Activated CD8-positive, alpha-beta memory T cell treated with anti-CD3 and anti-CD28 coated beads, Interleukin-2, amount 10 ng/mL, durations not matched to agents 7 days and 5 days (primary cell): ENCODE measurements at places on chromosomes 12 and 14. TPM values are rescaled to one million over a fixed set of nuclear protein-coding genes. Genes with fewer than 3 reads are reported as not detected.

- DNase-seq, result no peak
Measured at GRCh38 chr12:77218278-77218677, 152.9 kb upstream of the E2F7 start.

- no peak for DNase-seq
Measured at GRCh38 chr12:52208424-52209165, 16.8 kb upstream of the KRT80 start.

DNA sequence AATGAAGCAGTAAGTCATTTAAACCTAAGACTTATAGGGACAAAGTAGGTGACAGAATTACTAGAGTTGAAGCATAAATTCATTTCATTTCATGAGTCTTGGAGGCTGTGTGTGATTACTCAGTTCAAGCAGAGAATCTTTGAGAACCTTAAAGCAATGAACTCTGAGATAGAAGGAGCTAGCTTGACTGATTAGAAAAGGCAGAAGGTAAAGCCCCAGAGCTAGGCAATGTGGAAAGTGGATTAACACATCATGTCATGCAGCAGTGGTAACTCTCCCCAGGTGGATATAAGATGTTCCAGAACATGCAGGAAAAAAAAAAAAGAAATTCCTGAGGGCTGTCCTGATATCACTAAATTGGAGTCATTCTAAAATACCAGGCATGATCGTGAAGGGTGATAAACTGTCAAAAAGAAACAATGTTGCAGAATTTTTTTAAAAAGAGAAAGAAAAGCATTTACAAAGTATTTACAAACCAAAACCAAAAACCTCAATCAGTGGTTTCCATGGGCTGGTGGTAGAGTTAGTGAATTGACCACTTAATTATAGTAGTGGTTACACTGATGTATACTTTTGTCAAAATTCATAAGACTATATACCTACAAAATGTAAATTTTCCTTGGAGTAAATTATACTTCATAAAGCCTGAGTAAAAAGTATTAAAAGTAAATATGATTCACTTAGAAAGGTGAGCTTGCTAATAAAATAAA is 12.7 kb upstream of the SLC16A7 start:
- DNase-seq, result no peak

- no peak for DNase-seq
Measured at GRCh38 chr12:63084501-63084900, 66.5 kb downstream of the AVPR1A start.

GNG2 gene
- total RNA-seq, result 243 TPM

ACVR1B gene
- total RNA-seq, result 3.5 TPM

- DNase-seq, result no peak
Measured at GRCh38 chr14:57277062-57277461, 8.3 kb downstream of the AP5M1 start.

GRCh38 chr14:52656905-52657304 is 38.5 kb downstream of the ERO1A start:
- DNase-seq, result no peak

- DNase-seq, result no peak
Measured at GRCh38 chr12:117101953-117102799, 3.0 kb upstream of the TESC start.

GRCh38 chr12:12194206-12194605 is 72.6 kb downstream of the LRP6 start:
- DNase-seq, result no peak

DNA sequence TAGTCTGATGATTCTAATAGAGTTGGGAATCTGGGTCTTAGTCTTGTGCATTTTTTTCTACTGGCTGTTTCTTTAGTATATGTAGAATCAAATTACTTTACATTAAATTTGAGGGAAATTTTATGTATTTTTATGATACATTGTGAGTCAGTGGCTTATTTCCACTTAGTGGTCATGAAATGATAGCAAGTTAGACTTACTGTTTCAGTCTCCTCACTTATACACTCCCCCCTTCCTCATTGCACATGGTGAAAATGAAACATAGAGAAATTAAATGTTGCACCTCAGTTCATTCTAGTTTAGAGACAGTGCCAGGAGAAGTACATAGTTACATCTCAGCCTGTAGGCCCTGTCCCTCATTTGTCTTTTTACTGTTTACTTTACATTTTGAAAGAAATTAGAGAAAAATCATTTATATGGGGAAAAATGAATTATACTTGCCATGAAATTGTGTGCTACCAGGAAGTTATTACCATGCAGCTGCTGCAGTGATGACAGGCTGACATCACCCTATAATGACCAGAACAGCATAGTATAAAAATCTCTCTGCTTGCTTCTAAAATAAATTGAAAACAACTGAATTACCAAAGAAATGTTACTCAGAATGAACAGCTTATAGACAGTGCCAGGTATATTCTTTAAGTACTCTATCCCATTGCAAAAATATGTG is 113.2 kb downstream of the TRMT5 start:
- no peak for DNase-seq

FGF23 gene
- total RNA-seq, result not detected

BLOC1S1 gene
- 151 TPM for total RNA-seq

SRRM4 gene
- total RNA-seq, result not detected

DNA sequence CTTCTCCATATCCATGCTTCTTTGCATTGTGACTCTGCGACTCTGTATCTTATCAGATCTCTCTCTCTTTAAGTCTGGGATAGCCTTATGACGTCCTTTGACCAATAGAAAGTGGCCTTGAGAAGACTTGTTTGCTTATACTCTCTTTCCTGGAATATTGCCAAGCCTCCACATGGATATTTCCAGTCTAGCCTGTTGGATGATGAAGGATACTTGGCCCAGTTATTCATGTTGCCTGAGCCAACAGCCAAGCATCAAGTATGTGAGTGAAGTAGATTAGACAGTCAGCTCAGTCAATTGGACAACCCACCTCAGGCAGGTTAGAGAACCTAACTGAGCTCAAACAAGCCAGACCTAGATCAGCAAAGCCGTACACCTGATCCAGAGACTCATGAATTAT is 864.2 kb upstream of the MGAT4C start:
- no peak for DNase-seq

GRCh38 chr12:90729736-90730135 is 225.2 kb downstream of the CCER1 start:
- DNase-seq, result no peak

GRCh38 chr12:70305794-70306193 is 60.3 kb upstream of the KCNMB4 start:
- no peak for DNase-seq

RTL1 gene
- not detected for total RNA-seq

DNA sequence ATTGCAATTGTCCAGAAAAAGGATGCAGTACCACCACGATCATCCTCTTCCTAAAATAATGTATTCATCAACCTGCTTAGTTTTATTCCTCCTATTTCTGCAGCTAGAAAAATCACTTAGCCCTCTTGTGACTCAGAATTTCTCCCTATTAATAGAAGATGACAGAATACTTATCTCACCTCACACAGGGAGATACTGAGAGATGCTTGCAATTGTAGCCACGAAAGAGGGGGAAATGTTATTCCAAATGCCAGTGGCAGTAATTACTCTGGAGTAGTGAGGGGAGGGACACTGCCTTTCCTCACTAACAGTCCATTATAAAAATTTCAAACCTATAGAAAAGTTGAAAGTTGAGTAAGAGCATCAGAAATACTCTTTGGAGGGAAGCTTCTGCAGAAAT is 11.8 kb upstream of the DUSP6 start:
- no peak for DNase-seq

DNA sequence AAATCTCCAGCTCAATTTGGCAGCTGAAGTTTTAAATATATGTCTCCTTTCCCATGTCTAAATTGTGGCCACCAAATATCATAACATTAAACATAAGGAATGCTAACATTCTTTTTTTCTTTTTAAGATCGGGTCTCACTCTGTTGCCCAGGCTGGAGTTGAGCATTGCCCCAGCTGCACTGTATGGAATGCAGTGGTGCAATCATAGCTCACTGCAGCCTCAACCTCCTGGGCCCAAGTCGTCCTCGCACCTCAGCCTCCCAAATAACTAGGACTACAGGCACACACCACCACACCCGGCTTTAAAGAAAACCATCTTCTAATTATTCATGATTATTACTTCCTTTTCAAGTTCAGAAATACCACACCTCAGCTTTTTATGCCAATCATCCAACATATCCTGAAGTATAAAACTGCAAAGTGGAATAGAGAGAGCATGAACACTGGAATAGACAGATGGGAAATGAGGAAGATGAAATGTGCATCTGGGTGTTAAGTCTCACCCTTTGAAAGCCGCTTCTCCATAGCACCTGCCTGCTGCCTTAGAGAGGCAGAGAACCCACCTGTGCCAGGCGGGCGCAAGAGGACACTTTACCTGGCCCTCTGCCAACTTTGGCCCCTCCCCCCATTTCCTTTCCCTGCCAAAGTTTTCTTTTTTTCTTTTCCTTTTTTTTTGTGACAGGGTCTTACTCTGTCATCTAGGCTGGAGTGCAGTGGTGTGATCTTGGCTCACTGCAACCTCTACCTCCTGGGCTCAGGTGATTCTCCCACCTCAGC is 2.8 kb upstream of the EML1 start:
- no peak for DNase-seq

PRB2 gene
- total RNA-seq, result not detected

DNA sequence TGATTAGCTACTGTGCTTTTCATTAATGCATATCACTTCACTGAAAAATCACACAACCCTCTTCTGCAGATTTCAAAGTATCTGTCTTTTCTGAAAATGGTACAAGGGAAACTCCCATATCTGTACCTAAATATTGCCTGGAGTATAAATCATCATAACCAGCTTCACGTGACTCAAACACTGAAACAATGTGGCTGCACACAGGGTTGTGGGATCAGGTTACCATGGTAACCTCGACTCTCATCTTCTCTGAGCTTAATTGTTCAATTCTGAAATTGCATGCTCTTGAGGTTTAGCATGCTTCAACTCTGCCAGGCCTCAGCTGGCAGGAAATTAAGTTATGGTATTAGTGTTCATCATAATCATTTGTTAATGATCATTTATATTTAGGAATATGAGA is 77.5 kb upstream of the CPSF6 start:
- peak; percentile 85 for DNase-seq

COPZ1 gene
- 104 TPM for total RNA-seq

EPS8 gene
- total RNA-seq, result 2.1 TPM

COX8C gene
- total RNA-seq, result not detected

DAO gene
- not detected for total RNA-seq

DNA sequence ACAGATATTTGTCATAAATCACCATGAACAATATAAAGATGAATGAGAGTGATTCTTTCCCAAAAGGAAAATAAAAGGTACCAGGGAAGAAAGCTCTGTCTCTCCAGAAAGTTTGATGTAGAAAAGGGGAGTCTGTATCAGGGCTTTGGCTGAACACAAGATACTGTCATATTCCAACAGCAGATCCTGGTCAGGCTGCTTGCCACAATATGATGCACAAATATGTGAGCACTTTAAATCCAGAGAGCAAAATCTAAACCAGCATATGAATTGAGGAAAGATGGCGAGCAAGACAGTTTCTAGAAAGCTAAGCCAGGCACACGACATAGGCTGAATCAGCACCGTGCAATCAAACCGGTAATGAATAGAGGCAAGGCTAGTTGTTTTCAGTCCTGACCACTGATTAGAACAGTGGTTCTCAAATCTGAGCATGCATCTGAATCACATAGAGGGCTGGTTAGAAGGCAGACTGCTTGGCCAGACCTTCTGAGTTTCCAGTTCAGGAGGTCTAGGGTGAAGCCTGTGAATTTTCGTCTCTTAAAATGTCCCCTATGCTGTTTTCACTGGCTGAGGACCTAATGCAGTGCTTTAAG is 60.7 kb downstream of the PLCZ1 start:
- no peak for DNase-seq

GPR132 gene
- total RNA-seq, result 49.4 TPM

CAND1 gene
- total RNA-seq, result 150 TPM

GRCh38 chr14:75494896-75495295 is 27.4 kb upstream of the BATF start:
- peak; percentile 39 for DNase-seq

DNA sequence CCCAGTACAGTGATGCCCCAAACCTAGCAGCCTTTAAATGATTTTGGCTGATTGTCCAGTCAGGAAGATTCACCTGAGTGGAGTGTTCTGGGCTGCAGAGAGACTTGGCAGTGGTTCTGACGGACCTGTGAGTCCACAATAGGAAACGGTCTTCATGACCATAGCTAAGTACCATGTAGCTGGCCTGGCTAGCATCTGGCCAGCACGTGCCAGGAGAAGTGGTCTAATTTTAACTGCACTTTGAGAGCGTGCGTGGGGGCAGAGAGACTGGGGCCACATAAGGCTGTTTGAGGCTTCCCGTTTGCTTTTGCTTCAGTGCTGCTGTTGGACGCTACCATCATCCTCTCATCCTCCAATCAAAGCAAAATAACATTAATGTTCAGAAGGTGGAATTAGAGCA is 54.7 kb downstream of the PPM1A start:
- no peak for DNase-seq

- DNase-seq, result no peak
Measured at GRCh38 chr12:74285773-74286172, 251.9 kb upstream of the ATXN7L3B start.

- DNase-seq, result no peak
Measured at GRCh38 chr12:83573671-83574070, 887.0 kb downstream of the TMTC2 start.

- no peak for DNase-seq
Measured at GRCh38 chr14:35406506-35407305, 2.2 kb upstream of the NFKBIA start.

DNA sequence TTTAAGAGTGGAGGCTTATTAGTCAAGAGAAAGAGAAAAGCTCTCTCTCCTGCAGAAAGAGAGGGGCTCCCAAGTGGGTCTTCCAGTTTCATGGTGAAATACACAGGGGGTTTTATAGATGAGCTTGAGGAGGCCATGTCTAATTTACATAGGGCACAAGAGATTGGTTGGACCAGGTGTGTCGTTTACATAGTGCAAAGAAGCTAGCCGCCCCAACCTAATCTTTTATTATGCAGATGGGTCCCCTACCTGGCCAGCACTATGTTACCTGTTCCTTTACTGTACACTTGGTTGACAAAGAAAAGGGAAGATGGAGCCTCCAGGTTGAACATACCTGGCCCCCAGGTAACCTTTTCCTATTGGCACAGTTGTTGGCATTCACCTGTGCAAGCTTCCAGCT is 195.0 kb downstream of the PIK3C2G start:
- DNase-seq, result no peak

GRCh38 chr12:66361703-66362102 is 59.4 kb downstream of the HELB start:
- DNase-seq, result no peak

GRCh38 chr14:75446447-75446846 is 18.6 kb downstream of the JDP2 start:
- no peak for DNase-seq

P2RX7 gene
- total RNA-seq, result 14.4 TPM

DNA sequence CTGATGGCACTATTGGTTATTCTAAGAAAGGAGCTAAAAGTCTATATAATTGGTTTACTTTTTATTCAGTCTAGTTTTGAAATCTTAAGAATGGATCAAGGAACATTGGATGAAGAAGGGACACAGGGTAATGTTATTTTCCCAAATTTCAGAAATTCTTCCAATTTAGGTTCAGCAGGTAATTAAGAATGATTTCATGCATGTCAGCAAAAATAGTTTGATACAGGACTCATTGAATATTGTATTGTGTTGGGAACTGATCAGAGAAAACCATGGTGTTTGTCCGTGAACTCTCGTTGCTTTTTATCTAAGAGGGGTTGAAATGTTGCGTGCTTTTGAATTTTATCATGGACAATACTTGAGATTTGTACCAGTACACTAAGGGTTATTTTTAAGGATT is 58.6 kb downstream of the PDE3A start:
- DNase-seq, result no peak

GRCh38 chr14:71533390-71533789 is 398.8 kb upstream of the RGS6 start:
- DNase-seq, result no peak

- DNase-seq, result no peak
Measured at GRCh38 chr12:121802485-121802842, 1.3 kb upstream of the SETD1B start.
